Activated gamma-delta T cell treated with anti-CD3 and anti-CD28 coated beads, Interleukin-2, amount 50 U/mL, for 16 hours (primary cell): ENCODE measurements at places on chromosomes 13 and 19.
A peak's percentile ranks its signal among the peaks of the same experiment; 100 is the strongest.

GRCh38 chr19:39408392-39409207, 2.0 kb downstream of the ZFP36 start:
- DNase-seq, result no peak

GRCh38 chr19:27793128-27793643, 1419.8 kb downstream of the UQCRFS1 start:
- DNase-seq, result peak; percentile 52

DNA sequence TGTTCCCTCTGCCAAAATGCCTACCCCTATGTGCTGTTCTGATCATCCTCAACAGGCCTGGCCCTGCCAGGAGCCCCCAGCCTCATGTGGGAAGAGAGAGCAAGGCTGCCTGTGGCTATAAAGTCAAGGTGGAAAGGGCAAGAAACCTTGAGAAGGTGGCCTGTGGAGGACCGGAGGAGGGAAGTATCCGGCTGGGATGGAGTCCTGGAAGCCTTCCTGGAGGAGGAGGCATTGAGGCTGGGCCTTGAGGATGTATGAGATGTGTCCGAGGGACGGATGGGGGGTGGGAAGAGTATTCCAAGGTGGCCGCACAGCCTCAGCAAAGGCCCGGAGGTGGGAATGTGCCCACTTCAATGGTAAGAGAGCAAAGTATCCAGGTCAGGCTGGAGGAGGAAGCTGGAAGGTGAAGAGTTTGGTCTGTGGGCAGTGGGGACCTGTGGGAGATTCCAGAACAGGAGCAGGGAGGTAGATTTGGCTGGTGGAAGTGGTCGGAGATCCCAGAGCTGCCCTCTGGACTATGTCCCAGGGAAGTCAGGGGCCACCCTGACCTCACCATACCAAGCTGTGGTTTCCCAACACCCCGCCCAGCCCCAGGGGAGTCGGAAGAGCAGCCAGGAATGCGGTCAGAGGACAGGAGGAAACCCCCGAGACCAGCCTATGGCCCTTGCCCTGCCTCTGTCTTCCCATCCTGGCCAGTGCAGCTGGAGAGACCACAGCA, 3.0 kb upstream of the PLIN4 start:
- DNase-seq, result no peak

DNA sequence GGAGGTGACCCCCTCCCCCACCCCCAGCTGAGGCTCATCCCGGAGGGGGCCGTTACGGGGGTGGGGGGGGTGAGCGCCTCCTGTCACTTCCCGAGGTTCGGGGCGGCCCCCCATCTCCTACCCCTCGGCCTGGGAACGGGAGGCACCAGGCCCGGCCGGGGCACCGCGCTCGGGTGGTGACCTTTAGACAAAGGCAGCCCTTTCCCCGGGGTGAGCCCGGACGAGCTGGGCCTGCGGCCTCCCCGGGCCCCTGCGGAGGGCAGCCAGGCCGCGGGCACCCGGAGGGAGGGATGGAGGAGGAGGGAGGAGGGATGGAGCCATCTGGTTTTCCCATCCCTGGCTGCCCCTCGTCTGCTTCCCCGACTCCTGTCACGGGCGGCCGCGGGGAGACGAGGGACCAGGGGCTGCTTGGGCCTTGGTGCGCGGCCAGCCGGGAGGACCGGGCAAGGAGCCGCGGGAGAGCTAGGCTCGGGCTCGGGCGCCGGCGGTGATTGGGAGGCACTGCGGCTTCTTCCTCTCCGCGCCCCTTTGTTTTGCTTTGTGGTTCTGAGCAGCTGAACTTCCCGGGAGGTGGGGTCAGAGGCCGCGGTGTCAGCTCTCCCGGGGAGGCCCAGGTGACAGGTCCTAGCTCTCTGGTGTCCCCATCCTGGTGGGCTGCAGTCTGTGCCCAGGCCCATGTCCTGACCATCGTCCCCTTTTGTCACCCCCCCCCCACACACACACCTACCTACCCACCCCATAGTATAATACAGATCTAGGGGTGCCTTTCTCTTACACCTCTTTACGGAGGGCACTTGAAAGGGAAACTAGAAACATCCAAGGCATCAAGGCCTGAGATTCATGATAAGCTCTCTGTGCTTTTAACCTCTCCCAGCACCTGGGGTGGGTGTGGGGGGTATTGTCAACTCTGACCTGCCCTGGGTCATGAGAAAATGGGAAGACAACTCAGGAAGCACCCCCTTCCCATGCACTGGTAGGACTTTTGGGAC, 1.3 kb downstream of the BICRA start:
- peak; percentile 18 for DNase-seq

DNA sequence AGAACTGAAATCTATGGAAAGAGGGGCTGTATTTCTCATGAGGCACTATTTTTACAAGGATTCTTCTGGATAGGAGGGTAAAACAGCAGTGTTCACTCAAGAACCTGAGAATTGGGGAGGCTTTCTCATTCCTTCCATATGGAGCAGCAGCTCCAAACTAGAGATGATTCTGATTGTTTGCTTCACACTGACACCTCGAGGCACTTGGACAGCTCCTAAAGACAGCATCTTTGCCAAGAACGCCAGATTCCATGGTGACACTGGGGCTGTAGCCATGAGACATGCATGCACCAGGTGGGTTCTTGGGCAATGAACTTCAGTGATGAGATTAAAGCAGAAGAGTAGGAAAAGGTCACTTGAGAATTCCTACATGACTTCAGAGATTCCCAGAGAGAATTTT, 361.5 kb upstream of the HTR2A start:
- no peak for DNase-seq

DNA sequence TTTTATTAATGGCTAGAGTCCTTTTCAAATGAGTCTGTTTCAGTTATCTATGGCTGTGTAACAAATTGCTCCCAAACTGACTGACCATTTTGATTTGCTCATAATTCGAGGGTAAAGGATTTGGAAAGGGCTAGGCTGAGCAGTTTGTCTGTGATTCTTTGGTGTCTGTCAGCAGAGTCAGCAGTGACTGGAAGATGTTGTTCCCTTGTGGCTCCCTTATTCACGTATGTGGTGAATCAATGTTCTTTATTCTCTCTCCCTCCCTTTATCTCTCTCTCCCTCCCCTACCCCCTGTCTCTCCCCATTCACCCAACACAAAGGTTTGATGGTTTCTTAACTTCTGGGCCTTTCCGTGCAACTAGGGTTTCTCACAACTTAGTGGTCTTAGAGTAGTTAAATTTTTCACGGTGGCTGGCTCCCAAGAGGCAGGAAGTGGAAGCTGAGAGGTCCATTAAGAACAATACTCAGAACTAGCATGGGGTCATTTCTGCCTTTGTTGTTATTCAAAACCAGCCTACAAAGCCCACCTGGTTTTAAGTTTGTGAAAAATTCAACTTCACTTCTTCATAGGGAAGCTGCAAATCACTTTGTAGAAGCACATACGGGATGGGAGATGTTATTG, 772.5 kb upstream of the SLITRK1 start:
- no peak for DNase-seq

DNA sequence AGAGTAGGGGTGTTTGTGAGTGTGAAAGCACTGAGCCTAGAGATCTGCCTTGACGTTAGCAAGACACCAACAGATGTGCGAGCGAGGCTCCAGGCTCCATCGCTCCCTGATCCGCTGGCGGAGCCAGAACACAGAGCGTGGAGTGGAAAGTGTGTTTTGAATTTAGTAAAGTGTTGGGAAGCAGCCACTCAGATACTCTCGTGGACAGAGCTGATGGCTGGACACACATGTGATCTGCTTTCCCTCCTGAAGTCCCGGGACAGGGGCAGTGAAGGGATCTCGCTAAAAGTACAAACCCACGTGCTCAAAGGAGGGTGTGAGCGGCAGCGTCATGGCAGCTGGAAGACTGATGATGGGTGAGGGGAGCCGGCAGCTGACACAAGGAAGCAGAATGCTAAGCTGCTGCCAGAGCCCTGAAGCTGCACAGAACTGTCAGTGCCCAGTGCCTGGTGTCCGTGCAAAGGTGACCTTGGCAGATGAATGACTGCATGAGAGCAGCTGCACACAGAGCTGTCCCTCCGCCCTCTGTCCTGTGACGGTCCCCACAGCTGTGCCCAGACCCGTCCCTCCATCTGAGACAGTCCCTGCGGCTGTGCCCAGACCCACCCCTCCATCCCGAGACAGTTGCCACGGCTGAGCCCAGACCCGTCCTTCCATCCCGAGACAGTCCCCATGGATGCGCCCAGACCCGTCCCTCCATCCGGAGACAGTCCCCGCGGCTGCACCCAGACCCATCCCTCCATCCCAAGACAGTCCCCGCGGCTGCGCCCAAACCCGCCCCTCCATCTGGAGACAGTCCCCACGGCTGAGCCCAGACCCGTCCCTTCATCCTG, 29.6 kb upstream of the TMEM255B start:
- DNase-seq, result no peak
